ENCODE measurements at places on chromosomes 4 and X.

DNA sequence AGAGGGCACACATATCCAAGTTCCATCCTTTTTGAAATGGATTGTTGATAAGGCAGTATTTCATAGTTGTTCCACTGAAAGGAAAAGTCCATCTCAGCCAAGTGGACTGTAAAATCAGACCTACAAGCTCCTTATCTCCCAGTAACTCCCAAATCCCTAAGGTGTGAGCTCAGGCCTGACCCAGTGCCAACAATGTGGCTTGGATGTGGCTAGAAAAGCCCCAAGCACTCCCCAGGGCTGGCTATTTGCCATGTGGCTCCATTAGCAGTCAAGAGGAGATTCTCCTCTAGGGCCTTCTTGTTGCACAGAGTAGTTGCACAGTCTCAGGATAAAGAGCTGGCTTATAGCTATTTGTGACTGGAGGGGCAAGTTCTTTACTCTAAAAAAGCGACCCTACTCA, 25.0 kb upstream of the DGKK start:
- no peak for DNase-seq

DNA sequence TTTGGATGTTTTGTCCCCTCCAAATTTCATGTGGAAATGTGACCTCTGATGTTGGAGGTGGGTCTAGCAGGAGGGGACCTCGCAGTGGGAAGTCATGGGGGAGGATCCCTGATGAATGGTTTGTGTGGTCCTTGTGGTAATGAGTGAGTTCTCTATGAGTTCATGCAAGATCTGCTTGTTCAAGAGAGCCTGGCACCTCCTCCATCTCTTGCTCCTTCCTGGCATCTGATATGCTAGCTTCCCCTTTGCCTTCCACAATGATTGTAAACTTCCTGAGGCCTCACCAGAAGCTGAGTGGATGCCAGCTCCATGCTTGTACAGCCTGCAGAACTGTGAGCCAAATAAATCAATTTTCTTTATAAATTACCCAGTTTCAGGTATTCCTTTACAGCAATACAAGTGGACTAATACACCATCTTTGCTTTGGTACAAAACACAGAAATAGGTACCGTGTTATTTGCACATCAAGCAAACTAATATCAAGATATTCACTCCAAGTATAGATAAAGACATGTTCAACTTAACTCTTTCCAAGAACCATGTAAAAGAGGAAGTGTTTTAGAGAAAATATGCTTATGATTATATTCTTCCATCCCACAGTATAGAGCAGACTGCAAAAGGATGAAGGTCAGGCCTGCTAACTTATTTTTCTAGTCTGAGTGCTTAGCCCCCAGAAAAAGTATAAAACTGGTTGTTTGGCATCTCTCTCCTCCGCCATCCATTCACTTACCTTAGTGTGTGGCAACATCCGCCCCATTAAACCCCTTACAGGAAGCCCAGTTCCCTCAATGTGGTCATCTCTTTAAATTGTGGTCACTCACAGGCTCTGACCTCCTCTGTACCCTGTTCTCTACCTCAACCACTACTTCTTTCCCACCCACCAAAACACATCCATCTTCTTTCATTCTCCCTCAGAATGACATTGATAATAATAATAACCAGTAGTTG, 6.7 kb downstream of the ARAP2 start:
- no peak for DNase-seq

GRCh38 chr4:117957571-117957970, 76.7 kb upstream of the NDST3 start:
- no peak for DNase-seq

DNA sequence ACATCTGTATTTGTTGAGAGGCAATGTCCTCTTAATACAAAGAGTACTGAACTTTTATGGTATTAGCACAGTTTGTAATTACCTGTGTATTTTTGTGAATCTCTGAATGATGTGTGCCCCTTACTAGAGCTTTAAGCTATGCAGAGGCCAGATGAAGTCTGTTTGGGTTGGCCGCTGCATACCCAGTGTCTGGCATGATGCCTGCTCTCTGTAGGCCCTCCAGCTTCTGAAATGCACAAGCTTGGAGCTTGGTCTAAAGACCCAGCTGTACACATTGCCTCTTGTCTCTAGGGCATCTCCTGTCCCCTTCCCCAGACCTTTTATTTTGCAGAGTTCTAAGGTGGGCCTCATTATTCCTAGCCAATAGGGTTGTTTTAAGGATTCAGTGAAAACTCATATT, 68.6 kb downstream of the CDS1 start:
- DNase-seq: no peak

DNA sequence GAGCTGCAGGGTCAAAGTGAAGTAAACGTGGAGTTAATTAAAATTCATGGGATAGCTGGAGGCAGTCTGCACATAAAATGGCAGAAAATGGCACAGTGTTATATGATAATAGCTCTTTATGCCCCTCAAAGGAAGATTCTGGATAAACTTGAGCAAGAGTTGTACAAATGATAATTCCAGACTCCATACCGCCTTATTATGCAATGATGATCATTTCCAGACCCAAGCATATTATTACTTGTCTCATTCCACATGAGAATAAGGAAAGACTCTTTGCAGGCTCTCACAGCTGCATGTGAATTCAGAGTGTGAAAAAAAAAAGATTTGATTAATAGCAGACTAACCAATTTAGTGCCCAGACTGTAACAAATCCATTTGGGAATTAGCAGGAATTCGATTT, 105.4 kb downstream of the STK32B start:
- no peak for DNase-seq

- DNase-seq: no peak
Measured at GRCh38 chr4:183257808-183258207, 62.3 kb downstream of the CLDN22 start.

All from NCI-H2029 treated with DMSO at 0.1 percent for 48 hours (cell line).